Camera-type eye (tissue), 1 donor: ENCODE measurements at places on chromosomes 7 and 10. TPM values are rescaled to one million over a fixed set of nuclear protein-coding genes. Genes with fewer than 3 reads are reported as not detected.

TUBAL3 gene
- total RNA-seq = 0.49 TPM

NAT16 gene
- total RNA-seq = 0.82 TPM

CCDC146 gene
- 27.0 TPM for total RNA-seq

HIPK2 gene
- 51.6 TPM for total RNA-seq

SPDYE2 gene
- total RNA-seq = 0.27 TPM

PDZD7 gene
- total RNA-seq = 2.1 TPM

CH25H gene
- 0.99 TPM for total RNA-seq

FEZF1 gene
- 0.27 TPM for total RNA-seq

OPN1SW gene
- 35.2 TPM for total RNA-seq

GPC2 gene
- total RNA-seq = 28.8 TPM

TRIM73 gene
- 2.0 TPM for total RNA-seq

SKIDA1 gene
- 11.4 TPM for total RNA-seq

RNF148 gene
- total RNA-seq = 4.3 TPM

SLC26A3 gene
- not detected for total RNA-seq

GJC3 gene
- not detected for total RNA-seq

ABLIM1 gene
- 158 TPM for total RNA-seq

AMPH gene
- total RNA-seq = 62.7 TPM

UCN3 gene
- total RNA-seq = not detected

ASB10 gene
- 0.44 TPM for total RNA-seq

NHLRC2 gene
- total RNA-seq = 90.7 TPM

PRKG1 gene
- 52.7 TPM for total RNA-seq

BUD23 gene
- 36.2 TPM for total RNA-seq

FAM180A gene
- total RNA-seq = 3.6 TPM

CC2D2B gene
- total RNA-seq = 2.5 TPM

FFAR4 gene
- not detected for total RNA-seq

LDB3 gene
- 24.9 TPM for total RNA-seq

SEPHS1 gene
- total RNA-seq = 70.8 TPM

AS3MT gene
- 15.9 TPM for total RNA-seq

SSMEM1 gene
- total RNA-seq = not detected

DKK1 gene
- 5.7 TPM for total RNA-seq

CARD11 gene
- 1.6 TPM for total RNA-seq

MKX gene
- total RNA-seq = 13.1 TPM

ZNF25 gene
- 34.6 TPM for total RNA-seq

SYNPO2L gene
- total RNA-seq = 2.5 TPM

HPS1 gene
- total RNA-seq = 21.6 TPM

EBF3 gene
- 28.6 TPM for total RNA-seq

ZNF239 gene
- total RNA-seq = 11.5 TPM

RPEL1 gene
- not detected for total RNA-seq

ZRANB1 gene
- 66.2 TPM for total RNA-seq

SEMA3D gene
- 53.6 TPM for total RNA-seq

CDH23 gene
- 75.4 TPM for total RNA-seq

GRID1 gene
- total RNA-seq = 10.0 TPM
